ENCODE measurements at places on chromosomes 7 and 10.

GRCh38 chr10:100568912-100569311 lies 33.2 kb downstream of the HIF1AN start:
- no peak for DNase-seq

GRCh38 chr10:132296666-132297443 lies 10.9 kb downstream of the STK32C start:
- DNase-seq = no peak

- no peak for DNase-seq
These were observed 1.6 kb upstream of the PILRA start for GRCh38 chr7:100371561-100372171.

GRCh38 chr10:44439239-44439957 lies 54.5 kb upstream of the CXCL12 start:
- no peak for DNase-seq

GRCh38 chr10:82394122-82394521 lies 519.1 kb downstream of the NRG3 start:
- no peak for DNase-seq
